ENCODE measurements at places on chromosomes 5 and 9.

- no peak for DNase-seq
These were observed 17.9 kb downstream of the HSD17B4 start for GRCh38 chr5:119470105-119470763.

- no peak for DNase-seq
These were observed 21.9 kb downstream of the CRHBP start for GRCh38 chr5:76974785-76975184.

GRCh38 chr5:15887093-15887492 lies 292.5 kb downstream of the MARCHF11 start:
- DNase-seq = no peak

GRCh38 chr9:38036359-38037084 lies 32.5 kb downstream of the SHB start:
- no peak for DNase-seq

GRCh38 chr9:124742940-124743339 lies 28.2 kb downstream of the NR6A1 start:
- no peak for DNase-seq

GRCh38 chr5:59843511-59844213 lies 49.9 kb downstream of the PDE4D start:
- no peak for DNase-seq

GRCh38 chr9:89640801-89641200 lies 36.0 kb downstream of the GADD45G start:
- no peak for DNase-seq

- no peak for DNase-seq
These were observed 15.6 kb upstream of the DCP2 start for GRCh38 chr5:112960863-112961504.

GRCh38 chr5:163385271-163385670 lies 52.1 kb upstream of the CCNG1 start:
- no peak for DNase-seq

DNA sequence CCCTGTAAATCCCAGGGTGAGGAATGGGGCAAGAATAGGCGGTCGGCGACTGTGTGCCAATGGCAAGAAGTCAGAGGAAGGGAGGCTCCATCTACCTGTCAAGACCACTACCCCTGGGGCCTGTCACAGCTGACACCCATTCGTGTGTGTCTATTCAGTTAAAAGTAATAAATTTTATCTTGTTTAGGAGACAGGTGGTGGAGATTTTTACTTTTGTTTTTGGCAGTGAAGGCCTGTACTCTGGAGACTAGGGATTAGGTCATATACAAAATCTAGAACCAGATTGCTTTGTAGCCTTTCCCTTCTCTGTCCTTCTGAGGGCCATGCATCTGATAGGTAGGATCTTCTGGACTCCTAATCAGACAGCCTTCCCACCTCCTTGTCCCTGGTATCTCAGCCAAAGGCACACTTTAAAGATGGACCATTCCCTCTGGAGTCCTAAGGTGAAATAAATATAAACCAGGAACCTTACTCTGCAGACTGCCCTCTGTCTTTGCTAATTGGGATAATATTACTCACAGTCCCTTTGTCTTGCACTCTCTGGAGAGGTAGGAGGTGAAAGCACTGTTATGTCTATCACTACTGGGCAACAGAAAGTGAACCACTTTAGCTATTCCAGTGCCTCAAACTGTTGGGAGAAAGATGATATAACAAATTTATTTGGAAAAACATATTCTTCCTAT lies 213.2 kb upstream of the ACTBL2 start:
- DNase-seq = no peak

GRCh38 chr9:90970608-90971007 lies 169.0 kb downstream of the SYK start:
- DNase-seq = no peak

DNA sequence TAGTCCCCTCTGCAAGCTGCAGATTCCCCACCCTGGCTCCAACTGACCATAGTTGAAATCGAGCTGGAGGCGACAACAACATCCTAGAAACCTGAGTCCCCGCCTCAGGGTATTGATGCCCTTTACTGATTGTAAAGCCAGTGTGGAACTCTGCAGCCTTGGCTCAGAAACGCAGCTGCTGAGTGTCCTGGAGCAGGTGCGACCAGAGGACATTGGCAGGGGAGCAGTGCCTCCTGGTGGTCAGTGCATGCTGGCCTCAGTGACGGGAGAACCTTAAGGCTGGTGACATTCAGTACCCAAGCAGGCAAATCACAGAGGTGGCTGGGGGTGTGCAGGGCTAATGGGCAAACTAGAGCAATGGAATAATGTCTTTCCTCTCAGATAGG lies 20.4 kb upstream of the ZNF354B start:
- peak; percentile 1 for DNase-seq

GRCh38 chr5:137836997-137837396 lies 30.7 kb upstream of the MYOT start:
- DNase-seq = no peak

DNA sequence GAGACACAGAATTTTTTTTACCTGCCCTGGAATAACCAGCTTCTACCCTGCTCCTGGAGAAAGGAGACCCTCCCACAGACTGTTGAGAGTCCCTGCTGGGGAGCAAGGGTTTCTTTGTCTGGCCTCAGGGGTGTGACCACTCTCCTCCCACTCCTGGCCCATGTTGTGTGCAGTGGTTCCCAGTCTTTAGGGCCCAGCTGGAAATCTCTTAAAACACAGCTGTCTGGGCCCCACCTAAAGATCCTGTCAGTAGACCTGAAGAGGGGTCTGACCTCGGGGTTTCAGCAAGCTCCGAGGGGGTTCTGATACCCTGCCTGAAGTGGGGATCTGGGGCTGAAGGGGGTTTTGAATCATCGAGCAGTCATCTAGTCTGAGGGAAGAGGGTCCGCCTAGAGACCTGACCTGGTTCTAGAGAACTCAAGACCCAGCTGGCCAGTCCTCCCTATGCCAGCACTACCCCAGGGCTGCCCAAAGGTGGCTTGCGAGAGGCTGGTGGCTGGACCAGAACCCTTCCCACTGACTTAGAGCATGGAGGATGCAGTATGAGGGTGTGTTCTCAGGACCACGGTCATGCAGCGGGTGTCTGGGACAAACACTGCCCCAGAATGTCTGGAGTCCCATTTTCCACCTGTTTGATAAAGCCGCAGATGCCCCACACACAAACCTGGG lies 8.1 kb upstream of the UNC5A start:
- no peak for DNase-seq

GRCh38 chr9:114688379-114688778 lies 6.4 kb upstream of the TEX48 start:
- DNase-seq = no peak

DNA sequence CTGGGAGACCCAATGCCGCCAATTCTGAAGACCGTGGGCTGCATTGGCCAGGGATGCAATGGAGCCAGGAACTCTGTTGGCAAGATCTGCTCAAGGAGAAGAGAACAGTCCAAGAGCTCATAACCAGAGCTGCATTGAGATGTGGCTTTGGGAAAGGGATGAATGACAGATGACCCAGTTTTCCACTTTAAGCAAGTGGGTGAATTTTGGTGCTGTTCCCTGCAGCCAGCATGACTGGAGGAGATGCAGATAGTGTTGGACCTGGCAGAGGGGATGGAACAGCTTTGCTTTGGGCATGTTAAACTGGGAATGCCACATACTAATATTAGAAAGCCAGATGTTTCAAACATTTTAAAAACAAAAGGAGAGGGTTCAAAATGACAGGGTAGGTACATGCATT lies 143.1 kb downstream of the FSTL4 start:
- no peak for DNase-seq

DNA sequence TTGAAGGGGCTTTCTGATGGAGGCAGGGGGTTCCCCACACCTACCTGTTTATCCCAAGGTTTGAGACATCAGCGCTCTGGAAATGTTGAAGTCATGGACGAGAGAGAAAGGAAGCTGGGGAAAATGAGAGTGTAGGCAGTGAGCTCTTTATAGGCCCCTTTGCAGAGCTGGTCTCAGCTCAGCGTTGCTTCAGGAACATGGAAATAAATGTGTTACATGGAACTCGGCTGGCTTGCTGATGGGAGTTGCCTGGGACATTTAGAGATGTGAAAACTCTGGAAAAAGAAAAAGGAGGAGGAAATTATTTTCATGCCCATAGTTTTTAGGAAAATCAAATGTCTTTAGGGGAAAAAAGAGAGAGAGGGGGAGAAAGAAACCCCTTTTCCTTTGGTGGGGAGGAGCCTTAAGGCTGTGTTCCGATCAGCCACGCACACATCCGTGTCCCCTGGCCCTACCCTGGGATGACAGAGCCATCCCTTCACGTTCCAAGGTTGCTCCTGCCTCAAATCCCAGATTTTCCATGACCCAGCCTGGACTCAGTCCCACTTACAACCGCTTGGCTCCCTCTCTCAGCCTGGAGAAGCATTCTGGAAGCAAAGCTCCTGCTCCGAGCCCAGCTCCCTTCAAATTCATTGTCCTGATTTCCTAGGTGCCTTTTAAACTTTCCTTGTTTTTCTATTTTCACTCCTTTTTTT lies 78.3 kb downstream of the COL27A1 start:
- DNase-seq = no peak

DNA sequence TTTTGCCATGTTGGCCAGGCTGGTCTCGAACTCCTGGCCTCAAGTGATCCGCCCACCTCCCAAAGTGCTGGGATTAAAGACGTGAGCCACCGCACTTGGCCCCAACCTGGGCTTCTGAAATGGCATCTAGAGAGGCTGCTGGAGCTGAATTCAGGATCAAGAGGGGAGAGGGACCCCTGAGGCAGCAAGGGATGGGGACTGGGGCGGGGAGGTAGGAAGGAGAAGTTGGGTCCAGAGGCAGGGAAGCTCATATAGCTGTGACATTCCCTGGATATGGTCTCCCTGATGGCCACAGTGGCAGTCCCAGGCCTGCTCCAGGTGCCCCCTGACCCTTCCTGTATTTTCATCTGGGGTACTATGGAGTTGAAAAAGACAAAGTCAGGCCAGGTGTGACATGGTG lies 12.1 kb downstream of the REEP2 start:
- no peak for DNase-seq

- no peak for DNase-seq
These were observed 10.0 kb downstream of the OTULINL start for GRCh38 chr5:14591548-14591947.

DNA sequence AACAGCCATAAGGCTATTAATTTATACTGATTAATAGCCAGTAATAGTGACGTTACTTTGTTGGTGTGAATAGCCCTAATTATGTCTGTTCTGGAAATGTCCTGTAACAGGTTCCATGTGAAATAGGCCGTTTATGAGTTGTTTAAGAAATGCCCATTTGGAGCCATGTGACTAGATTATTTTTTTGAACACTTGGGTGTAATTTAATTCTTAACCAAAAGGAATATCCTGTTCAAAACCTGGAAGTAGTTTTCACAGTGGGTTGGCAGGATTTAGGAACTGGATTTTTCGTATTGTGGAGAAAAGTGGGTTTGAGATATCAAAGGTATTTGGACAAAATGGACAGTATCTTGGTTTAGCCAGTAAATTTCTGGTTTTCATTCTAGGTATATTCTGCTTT lies 1.3 kb downstream of the TENT2 start:
- no peak for DNase-seq

DNA sequence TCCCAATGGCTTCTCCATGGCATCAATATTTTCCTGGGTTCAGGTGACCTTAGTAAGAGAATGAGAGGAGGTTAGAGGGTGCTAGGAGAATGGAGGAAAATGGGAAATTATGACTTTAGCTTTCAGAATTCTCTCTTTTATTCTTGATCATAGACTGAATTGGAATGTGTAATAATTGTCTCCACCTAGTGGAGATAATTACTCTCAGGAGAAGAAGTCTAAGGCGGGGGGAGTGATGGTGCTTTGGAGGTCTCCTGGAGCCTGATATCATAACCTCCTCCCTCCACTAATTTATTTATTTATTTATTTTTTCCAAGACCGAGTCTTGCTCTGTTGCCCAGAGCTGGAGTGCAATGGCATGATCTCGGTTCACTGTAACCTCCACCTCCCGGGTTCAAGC lies 221.3 kb downstream of the GRIA1 start:
- no peak for DNase-seq

DNA sequence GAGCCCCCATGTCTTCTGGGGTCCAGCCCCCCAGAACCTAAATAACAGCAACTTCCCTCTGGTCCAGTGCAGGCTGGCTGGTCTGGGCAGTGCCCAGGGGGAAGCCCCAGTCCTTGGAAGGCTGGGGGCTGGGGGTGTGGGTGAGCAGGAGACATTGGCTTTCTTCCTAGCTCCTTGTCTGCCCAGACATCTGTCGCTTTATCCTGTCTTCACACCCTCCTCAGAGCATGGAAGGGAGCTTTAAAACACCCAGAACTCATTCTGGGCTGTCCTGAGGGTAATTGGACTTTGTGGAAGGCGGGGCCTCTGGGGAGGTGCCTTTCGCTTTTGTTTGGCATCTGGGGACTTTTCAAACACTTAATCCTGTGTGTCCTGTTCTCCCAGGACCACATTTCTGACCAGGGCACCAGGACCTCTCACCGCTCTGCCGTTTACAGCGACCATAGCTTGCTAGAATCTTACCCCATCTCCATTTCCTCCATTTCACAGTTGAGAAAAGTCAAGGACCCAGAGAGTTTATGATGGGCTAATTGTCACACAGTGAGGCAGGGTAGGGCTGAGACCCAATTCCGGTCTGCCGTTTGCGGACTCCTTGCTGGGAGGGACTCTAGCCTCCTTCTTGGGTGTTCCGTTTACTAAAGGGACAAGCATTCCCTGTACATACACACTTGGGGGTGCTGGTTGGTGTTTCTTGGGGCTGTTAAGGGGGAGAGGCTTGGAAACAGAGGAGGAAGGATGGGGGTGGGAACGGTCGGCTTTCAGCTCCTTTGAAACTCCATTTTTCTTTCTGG lies 1.1 kb downstream of the GSN start:
- DNase-seq = no peak

DNA sequence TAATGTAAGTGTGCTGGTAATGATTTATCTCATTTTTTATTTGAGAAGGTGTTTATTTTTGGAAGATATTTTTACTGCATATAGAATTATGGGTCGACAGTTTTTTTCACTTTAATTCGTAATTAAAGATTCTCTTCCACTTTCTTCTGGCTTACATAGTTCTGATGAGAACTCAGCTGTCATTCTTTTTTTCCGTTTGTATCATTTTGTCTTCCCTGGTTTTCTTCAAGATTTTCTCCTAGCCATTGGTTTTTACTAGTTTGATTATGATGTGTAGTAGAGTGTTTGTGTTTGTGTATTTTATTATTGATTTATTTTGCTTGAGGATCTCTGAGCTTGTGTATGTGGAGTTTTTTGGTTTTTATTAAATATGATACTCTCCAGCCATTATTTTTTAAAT lies 21.7 kb downstream of the SLF1 start:
- no peak for DNase-seq

DNA sequence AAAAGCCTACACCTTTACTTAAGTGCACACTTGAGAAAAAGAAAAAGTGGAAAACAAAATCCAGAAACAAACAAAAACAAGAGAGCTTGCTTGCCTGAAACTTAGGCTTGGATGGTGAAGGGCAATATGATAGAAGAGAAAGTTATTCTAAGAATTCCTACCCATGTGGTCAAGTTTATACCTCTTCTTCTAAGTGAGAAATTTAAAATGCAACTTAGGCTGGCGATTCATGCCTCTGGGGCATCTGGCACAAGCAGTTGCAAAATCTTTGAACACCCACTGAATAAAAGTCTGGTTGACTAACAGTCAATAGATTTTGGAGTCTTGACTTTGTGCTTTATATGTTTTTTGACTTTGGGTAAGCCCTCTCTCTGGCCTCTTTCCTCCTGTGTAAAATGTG lies 239.6 kb downstream of the KDM4C start:
- DNase-seq = no peak

Data from NCI-H1930 (cell line).